ENCODE measurements at places on chromosomes 6 and 20.

DNA sequence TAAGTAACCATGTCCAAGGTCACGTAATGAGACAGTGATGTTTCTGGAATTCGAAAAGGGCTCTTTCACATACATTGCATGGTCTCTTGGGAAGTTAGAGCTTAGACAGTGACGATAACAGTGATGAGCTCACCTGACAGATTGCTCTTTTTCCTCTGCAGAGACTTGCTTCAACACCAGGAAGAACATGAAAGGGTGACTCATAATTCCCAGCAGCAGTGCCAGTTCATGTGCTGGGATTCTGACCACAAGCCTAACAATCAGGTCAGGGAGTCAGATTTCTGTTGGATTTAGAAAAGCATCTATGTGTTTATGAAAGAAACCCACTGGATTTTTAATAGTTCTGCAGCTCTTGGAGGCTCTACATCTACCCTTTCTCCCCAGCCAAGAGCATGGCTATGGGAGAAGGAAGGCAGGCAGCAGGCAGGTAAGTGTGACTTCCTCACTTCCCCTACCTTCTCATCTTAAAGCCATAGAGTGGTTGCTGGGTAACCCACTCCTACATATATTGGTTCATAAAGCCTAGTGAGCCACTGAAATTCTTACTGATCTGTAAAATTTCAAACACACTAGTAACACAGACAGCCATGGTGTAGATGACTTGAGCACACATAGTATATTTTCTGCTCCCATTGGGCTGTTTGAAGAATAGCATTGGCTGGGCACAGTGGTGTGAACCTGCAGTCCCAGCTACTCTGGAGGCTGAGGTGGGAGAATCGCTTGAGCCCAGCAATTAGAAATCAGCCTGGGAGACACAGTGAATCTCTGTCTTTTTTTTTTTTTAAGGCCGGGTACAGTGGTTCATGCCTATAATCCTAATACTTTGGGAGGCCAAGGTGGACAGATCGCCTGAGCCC is 44.4 kb upstream of the LOC128125822 start:
- no peak for DNase-seq

DNA sequence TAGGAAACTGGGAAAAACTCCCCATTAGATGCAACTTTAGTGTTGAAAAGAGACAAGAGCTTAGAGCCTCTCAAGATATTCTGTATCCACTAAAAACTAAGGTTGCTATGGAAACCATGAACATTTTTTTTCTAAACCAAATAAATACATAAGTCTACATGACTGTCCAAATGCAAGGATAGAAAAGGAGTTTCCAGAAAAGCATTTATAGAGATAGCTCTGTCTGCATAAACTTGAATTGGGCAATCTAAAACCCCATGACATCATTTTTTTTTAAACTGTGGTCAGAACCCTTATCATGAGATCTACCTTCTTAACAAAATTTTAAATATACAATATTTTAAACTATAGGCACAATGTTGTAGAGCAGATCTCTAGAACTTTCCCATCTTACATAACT is 36.4 kb upstream of the FAM83B start:
- DNase-seq: no peak

DNA sequence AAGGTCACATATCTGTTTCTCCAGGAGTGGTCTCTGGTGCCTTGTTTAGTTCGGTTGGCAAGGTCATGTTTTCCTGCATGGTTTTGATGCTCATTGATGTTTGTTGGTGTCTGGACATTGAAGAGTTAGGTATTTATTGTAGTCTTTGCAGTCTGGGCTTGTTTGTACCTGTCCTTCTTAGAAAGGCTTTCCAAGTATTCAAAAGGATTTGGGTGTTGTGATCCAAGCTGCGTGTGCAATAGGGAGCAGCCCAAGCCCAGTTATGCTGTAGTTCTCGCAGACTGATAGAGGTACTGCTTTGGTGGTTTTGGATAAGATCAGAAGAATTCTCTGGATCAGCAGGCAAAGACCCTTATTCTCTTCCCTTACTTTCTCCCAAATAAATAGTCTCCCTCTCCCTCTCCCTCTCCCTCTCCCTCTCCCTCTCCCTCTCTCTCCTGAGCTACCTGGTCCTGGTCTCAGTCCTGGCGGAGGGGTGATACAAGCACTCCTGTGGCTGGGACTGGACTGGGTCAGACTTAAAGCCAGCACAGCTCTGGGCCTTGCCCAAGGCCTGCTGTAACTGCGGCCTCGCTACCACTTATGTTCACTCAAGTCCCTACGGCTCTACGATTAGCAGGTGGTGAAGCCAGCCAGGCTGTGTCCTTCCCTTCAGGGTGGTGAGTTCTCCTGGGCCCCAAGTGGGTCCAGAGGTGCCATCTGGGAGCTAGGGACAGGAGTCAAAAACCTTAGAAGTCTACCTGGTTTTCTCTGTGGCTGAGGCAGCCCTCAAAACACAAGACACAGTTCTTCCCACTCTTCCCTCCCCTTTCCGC is 27.3 kb upstream of the GRM4 start:
- DNase-seq: no peak

GRCh38 chr20:52448513-52449232 is 257.1 kb upstream of the ZFP64 start:
- no peak for DNase-seq

GRCh38 chr6:137832110-137832509 is 34.9 kb upstream of the TNFAIP3 start:
- DNase-seq: no peak

Measured in amygdala (tissue), 56 donors.